Right forelimb (tissue), 1 donor: ENCODE measurements at places on chromosomes 7 and 10.
A peak's percentile ranks its signal among the peaks of the same experiment; 100 is the strongest.

- DNase-seq = no peak
Measured at GRCh38 chr10:32259551-32259950, 87.4 kb downstream of the EPC1 start.

DNA sequence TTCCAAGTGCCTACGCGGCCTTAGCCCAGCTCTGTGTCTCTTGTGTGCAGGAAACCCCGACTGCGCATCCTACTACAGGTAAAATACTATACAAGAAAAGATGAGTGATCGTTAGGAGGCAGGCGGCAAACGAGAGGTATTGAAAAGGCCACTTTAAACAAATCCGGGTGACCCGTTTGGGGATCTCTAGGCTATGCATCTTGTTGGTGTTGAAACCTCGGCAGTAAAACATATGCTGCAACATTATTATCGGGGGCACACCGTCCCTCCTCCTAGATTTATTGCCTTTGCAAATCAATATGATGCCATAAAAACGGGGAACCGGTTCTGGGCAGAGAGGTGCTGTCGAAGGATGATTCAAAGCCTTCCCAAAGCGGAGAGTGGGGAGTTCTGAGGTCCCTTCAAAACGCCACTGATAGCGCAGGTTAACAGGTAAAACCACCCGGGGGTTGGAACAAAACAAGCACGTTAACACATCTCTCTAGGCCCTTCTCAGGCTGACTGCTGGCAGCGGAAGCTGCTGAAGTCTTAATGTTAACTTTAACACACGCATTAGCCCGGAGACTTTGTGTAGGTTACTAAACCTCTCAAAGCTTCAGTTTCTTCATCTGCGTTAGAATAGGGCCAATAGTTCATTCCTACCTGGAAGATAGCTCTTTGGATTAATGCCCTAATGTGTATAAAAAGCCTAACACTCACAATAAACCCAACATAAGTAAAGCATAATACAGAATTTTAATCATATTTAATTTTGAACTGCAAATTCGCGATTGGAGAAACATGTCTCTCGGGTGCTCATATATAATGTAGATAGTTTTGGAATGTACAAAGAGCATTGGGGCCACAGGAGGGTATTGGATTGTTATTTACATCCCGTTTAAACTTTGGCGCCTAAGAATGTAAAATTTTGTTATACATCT lies 2.6 kb upstream of the TBX20 start:
- peak; percentile 70 for DNase-seq

- no peak for DNase-seq
Measured at GRCh38 chr7:13276977-13277376, 589.5 kb downstream of the ARL4A start.

GRCh38 chr7:132291481-132291880 lies 284.8 kb downstream of the PLXNA4 start:
- DNase-seq = no peak

DNA sequence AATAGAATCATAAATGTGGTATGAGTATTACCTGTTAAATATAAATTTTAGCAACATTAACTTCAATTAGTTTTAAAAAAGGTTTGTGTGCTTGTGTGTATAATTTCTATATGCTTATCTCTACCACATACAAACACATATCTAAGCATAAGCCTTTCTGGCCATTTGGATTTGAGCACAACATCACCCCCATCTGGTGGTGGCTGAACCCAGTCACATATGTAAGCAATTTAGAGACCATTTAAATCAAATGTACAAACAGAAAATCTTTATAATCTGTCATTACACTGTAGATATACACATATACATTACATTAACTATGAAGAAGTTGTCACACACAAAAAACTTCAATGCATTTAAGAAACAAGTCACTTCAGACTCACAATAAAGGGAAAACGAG lies 31.7 kb downstream of the GPR22 start:
- no peak for DNase-seq

DNA sequence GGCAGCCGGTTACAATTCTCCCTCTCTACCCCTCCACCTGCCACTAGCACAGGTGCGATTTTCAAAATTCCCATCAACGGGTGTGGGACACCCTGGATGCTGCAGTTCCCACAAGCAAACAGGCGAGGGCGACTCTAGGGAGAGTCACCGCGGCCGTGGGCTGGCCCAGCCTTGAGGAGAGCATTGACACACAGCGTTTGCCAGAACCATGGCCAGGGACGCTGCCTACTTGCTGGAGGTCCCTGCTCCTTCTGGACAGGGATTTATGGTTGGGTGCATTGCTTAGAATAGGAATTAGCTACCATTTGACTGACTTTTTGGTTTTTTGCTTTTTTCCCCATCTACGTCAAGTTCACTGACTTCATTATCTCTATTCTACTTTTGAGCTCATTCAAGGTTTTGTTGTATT lies 19.0 kb upstream of the CLDN4 start:
- DNase-seq = no peak

- no peak for DNase-seq
Measured at GRCh38 chr10:90417029-90417428, 440.8 kb downstream of the HTR7 start.

DNA sequence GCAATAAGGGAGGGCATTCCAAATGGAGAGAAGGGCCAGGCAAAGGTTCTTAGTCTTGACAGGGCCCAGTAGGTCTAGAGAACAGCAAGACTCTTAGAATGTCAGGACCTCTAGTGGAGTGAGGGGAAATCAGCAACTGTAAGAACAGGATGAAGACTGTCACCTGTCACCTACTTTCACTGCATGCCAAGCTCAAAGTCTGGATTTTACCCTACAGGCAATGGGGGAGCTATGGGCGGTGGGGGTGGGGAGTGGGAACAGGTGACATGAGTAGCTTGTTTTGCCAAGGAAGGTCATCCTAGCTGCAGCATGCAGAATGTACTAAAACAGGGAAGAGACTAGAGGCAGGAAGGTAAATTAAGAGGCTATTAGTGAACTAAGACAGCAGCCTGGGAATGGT lies 18.3 kb downstream of the GOT1 start:
- DNase-seq = no peak

GRCh38 chr10:85575441-85575840 lies 791.2 kb downstream of the GRID1 start:
- no peak for DNase-seq

DNA sequence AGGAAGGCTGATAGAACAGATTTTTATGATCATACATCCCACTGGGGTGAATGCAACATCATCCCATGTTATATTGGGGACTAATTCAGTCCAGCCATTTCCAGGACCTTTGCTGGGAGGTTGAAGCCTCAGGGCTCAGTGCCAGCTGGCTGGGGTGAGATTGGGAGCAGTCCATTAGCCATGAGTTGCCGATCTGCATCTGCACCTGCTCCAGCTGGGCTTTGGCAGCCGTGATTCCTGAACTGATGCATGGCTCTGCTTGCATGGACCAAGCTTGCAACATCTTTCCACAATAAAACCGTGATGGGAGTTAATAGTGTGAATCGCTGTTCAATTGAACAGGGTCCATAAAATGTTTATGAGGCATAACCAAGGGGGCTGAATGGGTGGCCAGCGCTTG lies 346.9 kb downstream of the TYW1 start:
- peak; percentile 56 for DNase-seq

DNA sequence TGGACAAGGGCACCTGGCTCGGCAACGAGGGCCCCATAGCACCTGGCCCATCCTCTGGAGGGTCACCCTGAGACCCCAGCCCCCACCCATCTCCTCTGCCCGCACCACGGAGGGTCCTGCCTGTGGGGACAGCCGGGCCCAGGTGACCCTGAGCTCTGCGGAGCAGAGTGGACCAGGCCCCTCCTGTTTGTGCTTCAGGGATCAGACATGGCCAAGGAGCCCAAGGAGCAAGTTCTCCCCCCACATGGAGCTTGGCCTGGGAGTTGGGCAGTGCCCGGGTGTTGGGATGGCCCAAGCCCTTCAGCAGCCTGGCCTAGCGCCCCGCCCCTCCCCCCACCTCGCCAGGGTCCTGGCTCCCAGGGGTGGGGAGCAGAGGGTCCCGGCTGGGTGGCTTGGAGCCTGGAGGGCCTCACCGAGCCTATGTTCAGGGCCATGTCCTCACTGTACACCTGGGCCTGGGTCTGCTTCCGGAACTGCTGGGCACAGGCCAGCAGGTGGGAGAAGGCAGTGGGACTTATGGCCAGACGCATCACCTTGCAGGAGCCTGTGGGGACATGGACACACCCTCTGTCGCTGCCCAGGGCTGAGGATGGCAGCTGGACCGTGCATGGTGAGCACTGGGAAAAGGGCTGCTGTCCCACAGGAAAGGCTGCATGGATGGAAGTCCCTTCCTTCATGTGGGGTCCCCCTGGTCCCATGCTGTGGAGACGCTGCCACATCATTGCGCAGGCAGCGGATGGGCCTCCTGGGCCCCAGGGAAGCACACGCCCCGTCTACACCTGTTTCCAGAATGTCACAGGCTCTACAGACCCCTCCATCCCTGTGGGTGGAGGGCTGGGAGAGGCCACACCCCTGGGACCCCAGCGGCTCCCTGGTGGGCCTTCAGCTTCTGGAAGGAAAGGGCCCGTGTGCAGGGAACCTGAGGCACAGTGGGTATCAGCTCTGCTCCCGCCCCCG lies 49.2 kb upstream of the NKX6-2 start:
- peak; percentile 38 for DNase-seq

DNA sequence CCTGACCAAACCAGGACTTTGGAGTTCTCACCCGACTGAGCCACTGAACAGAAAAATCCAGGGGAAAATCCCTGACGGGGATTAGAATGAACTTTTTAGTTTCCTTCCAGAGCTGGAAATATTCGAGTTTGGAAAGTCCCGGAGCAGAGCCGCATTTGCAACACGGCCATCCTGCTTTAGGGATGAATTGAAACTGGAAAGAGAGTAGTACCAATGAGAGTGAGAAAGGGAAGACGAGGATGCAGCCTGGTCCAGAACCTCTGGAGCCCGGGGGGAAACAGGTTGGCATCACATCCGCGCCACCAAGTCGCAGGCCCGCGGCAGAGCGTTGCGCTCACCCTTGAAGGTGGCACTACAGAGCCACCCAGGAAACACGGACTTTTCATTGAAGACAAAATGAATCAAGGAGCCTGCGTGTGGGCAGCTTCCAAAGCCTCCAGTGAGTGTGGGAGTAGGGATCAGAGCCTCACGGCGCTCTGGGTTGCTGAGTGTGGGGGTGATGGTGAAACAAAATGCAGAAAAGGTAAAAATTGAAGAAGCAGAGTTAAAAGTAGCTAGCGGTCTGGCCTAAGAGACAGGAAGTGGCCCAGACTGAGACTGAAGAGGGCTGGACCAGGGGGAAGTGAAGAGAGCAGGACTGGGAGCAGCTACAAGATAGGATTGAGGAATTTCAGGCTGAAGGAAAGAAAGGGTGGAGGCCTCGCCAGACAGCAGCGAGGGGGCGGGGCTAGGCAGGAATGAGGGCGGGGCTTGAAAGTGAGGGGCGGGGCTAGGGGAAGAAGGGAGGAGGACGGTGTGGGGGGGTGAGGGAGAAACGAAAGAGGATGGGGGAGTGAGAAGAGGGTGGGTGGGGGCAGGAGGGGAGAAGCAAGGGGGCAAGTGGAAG lies 1.8 kb downstream of the SMURF1 start:
- DNase-seq = peak; percentile 85

DNA sequence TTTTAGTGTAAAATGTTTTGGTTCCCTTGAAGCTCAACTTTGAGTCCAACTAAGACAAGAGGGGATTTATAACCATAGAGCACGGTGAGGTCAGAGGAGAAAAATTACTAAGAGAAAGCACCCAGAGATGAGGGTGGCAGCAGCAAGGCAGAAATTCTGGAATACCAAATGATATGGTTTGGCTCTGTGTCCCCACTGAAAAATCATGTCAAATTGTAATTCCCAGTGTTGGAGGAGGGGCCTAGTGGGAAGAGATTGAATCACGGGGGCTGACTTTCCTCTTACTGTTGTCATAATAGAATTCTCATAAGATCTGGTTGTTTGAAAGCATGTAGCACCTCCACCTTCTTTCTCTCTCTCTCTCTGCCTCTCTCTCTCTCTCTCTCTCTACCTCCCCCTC lies 19.4 kb upstream of the AKR1C1 start:
- no peak for DNase-seq
